Activated naive CD4-positive, alpha-beta T cell (primary cell): ENCODE measurements at places on chromosomes 7 and 10.

DNA sequence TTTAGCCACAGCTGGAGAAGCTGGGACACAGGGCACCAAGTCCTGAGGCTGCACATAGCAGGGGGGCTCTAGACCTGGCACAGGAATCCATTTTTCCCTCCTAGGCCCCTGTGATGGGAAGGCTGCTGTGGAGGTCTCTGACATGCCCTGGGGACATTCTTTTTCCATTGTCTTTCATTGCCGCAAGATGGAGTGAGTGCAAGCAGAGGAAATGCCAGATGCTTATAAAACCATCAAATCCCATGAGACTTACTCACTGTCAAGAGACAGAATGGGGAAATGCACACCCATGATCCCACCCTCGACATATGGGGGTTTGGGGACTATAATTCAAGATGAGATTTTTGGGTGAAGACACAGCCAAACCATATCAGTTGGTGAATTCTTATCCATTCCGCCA is 94.7 kb upstream of the FERD3L start:
- DNase-seq = no peak

- DNase-seq = no peak
Observed at GRCh38 chr10:84194424-84195043, at the start of gene CDHR1. TSS of gene CDHR1 (plus strand) at chr10:84194537. CDS start at chr10:84194761, 224 bp downstream.

- peak; percentile 29 for DNase-seq
Observed at GRCh38 chr10:132185601-132186487, 904 bp upstream of the DPYSL4 start.

GRCh38 chr10:132709471-132709951 is 76.4 kb downstream of the NKX6-2 start:
- no peak for DNase-seq

DNA sequence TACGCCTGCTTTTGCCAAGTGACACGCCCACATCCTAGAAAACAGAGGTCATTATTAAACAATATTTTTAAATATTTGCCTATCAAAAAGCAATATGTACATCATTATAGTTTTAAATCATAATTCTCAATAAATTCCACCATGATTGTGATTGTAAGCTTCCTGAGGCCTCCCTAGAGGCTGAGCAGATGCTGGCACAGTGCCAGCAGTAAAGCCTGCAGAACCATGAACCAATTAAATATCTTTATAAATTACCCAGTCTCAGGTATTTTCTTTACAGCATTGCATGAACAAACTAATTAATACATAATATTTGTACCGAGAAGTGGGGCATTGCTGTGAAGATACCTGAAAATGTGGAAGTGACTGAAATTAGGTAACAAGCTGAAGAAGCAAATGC is 174.7 kb upstream of the TMEM196 start:
- no peak for DNase-seq

GRCh38 chr7:122013065-122013464 is 131.0 kb downstream of the AASS start:
- no peak for DNase-seq

- no peak for DNase-seq
Observed at GRCh38 chr7:111138193-111138569, 47.3 kb downstream of the LRRN3 start.

DNA sequence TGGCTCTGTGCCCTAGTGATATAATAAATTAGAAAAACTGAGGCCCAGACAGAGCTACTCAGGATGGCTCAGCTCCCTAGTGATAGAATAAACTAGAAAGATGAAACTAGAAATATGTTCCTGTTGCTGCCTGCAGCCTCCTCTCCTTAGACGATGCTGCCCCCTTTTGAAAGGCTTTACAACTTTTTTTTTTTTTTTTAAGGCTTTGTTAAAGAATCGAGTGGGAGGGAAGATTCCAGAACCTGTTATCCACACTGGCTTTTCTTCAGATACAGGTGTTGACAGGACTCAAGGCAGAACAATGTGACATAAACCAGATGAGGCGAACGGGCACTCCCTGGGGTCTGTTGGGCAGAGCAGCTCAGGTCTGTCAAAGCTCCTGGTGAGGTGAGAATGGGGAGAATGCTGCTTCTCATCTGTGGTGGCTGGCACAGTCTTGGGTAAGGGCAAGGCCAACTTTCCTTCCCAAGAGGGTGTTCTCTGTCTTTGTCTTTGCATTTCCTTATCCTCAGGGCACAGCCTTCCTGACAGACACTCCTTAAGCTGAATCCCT is 175.1 kb downstream of the COBL start:
- no peak for DNase-seq

GRCh38 chr7:2738766-2739549 is 51.0 kb downstream of the AMZ1 start:
- no peak for DNase-seq

DNA sequence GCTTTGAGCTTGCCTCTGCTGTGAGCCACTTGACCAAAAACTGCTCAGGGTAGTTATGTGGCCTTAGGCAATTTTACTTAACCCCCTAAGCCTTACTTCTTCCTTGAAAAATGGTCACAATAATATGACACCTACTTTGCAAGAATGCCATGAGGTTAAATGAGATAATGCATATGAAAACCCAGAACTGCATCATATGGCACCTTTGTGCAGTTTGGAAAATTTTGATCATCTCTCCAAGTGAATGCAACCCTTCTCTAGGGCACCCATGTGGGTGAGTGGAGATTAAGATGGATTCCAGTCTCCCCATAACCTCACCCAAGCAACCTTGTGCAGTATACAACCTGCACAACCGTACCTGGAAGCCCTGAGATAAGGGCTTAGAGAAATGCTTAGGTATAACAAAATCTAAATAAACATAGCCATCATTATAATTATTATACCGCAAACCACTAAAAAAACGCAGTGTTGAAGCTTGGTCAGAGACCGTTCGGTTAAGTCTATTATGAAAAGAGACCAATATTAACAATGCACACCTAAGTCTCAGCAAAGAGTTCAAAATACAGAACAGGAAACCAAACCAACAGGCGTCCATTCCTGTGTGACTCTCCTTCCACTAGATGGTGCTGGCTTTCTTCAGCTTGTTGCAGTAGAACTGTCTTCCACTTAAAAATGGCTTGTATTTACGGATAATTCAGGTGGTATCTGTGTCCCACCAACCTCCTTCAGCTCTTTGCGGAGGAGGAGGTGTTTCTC is 21.0 kb upstream of the ASB15 start:
- no peak for DNase-seq

DNA sequence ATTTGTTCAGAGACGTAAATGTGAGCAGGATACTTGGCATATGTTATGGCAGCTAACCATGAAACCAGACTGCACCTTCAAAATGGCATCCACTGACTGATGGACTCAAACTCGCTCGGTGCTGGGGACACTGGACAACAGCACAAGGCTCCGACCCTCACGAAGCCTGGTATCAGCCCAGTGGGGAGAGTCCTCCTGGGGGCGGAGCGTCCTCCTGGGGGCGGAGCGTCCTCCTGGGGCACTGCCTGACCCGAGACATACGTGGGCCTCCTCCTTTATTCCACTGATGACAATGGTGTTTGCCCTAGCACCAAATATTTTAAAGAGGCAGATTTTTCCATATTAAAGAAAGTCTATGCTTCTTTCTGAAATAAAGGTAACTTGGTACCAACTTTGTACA is 39.5 kb downstream of the ESYT2 start:
- no peak for DNase-seq

DNA sequence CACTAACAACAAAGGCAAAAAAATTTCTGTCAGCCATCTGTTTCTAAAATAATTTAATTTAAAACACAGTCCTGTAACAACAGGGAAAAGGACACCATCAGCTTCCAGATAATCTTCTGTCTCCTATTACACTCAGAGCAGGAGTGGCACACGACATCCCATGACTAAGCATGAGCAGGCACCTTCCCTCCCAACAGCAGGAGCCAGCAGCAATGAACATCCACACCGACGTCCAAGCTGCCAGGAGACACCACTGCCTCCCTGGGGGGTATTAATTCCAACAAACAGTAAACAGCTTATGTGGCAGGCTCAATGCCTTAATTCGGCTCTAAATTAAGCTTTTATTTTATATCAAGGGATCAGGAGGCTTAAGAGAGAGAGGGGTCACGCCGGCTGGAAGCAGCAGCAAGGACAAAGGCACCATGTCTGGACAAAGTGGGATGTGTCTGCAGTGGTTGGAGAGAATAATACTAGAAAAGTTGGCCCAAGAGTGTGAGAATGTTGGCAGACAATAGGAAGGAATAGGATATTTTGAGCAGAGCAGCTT is 45.7 kb downstream of the KIAA1549 start:
- DNase-seq = no peak

GRCh38 chr7:2862831-2863361 is 18.8 kb upstream of the GNA12 start:
- no peak for DNase-seq

GRCh38 chr10:129793479-129793878 is 170.6 kb downstream of the EBF3 start:
- no peak for DNase-seq

DNA sequence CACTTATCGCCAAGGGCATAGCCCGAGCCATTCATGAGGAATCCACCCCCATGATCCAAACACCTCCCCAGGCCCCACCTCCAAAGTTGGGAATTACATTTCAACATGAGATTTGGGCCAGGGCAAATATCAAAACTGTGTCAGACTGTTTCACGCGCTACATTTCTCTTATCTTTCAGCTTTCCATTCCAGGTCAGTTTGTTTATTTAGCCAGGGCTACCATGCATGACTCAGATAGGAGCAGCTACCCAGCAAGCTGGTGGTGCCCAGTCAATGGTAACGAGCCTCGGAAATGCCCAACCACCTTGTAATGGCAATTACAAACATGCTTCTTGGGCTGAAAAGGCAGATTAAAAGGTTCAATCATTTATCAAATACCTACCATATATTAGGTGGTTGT is 43.6 kb upstream of the BAMBI start:
- DNase-seq = no peak

GRCh38 chr10:14362104-14362503 is 31.4 kb upstream of the FRMD4A start:
- no peak for DNase-seq

DNA sequence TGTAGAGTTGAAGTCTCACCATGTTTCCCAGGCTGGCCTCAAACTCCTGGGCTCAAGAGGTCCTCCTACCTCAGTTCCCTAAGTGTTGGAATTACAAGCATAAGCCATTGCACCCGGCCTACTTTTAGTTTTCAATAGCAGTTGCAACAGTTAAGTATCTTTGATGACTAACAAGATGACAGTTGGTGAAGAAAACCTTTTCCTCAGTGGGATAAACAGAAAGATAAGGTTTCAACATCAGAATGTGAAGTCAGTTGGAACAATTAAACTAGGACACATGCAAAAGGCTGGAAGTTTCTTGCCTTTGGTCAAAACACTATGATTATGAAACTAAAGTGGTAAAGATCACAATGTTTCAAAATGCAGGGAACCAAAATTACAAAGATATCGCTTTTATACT is 169.2 kb downstream of the ZNF438 start:
- no peak for DNase-seq

DNA sequence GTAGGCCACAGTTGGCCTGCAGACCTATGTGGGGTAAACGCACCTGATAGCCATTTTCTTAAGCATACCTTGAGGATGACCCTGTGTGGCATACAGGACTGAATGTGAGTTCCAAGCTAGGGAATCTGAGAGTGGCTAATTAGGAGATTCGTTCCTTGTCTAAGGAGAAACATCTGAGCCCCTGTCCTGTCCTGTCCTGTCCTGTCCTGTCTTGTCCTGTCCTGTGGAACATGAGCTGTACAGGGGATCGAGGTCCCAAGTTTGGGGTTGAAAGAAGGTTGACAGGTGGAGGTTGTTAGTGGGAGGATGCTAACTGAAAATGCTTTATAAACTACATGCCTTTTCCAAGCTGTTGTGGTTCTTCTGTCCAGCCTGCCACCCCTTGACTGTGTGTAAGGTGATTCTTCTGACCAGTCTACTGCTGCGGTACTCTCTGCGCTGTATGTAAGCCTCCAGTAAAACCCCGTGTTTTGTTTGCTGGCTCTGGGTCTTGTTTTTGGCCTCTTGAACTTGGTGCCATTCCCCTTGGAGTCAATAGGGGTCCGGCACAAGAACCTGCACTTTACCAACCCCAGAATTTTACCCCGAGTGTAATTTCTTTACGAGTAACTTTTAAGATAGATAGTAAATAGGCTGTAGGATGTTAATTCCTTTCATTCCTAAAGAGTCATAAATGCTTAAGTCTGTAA is 26.4 kb downstream of the ZNRF2 start:
- DNase-seq = no peak

GRCh38 chr7:130446259-130446658 is 5.4 kb upstream of the CEP41 start:
- DNase-seq = no peak

DNA sequence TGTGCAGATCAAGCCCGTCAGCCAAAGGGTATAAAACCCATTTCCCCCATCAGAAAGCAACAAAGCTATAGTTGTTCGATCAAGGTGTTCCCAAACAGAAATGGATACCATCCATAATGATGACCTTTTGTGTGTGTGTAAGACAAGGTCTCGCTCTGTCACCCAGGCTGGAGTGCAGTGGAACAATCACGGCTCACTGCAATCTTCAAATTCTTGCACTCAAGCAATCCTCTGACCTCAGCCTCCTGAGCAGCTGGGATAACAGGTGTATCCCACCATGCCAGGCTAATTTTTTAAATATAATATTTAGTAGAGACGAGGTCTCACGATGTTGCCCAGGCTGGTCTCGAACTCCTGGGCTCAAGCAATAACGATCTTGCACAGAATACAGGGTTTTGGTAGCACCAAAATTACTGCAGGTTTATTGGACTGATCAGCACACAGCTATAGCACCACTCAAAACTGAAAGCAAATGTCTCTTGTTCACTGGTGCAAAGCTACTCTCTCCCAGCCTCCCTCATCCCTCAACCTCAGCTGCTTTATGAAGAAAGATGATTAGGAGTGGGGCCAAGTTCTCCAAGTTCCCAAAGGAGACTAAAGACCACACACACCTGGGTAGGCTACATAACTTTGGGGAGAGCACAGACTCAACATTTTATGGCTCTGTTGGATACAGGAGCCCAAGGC is 80.5 kb downstream of the ABI1 start:
- DNase-seq = no peak

DNA sequence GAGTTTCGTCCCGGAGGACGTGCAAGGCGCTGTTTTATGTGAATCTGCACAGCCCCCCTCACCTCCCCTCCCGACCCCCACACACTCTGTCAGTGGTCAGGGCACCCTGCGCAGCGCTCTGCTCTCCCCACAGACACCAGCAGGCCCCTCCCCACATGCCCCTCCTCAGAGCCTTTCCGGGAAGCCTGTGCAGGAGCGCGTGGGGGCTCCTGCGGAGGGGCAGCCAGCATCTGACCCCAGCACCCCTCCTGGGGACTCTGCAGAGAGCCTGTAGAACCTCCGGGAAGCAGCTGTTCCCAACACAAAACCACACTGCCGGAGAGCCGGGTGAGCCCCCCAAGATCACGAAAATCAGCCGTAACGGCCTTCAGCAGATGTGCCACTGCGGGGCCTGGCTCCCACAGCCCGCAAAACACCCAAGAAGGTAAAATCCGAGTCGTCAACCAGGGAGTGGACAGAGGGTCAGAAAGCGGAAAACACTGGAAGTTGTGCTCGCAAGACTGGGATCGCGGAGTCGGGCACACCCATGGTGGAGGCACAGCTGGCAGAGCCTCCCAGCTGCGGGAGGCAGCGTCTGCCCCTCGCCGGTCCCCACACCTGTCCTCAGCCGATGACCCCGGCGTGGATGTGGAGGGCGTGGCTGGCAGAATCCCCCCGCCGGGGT is 53.8 kb upstream of the PDGFA start:
- DNase-seq = no peak
